Ammon's horn (tissue), 1 donor: ENCODE measurements at places on chromosomes 16 and 17.

DNA sequence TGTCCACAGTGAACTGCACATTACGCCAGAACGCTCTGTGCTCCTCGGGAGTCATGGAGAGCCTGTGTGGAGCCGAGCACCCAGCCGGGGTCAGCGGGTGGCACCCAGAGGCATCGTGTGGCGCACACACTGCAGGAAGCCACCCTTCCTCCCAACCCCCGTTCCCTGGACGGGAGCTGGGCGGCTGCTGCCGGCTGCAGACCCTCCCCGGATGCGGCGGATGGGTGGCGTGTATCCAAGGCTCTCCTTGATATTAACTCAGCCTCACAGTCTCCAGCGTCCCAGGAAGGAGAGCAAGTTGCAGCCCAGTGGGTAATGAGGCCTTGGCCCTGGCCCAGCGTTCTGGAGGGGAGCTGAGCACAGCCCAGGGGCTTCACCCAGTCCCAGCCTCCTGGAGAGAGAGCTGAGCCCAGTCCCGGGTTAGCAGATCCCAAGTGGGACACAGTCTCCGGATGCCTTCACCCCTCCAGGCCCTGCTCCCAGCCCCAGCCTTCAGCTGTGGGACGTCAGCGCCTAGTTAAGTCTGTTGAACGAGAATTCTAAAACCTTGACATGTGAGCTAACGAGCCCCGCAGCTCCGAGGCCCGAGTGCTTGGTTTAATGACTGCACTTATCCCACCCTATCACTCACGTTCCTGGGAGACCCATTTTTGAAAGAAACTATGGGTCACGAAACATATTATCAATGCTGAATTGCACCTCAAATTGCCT is 86.6 kb downstream of the TBC1D16 start:
- DNase-seq, result no peak

DNA sequence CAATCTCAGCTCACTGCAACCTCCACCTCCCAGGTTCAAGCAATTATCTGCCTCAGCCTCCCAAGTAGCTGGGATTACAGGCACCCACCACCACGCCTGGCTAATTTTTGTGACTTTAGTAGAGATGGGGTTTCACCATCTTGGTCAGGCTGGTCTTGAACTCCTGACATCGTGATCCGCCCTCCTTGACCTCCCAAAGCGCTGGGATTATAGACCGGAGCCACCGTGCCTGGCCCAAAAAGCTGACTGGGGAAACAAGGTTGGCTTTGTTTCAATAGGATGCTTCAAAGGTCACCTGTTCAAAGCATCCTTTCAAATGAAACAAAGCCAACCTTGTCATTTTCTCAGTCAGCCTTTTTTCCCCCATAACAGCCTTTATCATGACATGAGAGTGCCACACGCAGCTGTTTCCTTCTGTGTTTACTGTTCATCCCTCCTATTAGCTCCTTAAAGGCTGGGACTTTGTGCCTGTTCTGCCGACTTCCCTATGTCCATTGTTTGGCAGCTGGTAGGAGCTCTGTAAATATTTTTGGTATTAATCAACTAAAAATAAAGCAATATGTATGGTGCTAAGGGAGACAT is 51.1 kb downstream of the ADAMTS18 start:
- DNase-seq, result no peak

GRCh38 chr17:61393550-61393903 is 6.1 kb upstream of the TBX2 start:
- no peak for DNase-seq

- DNase-seq, result no peak
Observed at GRCh38 chr17:65301184-65301583, 164.0 kb downstream of the RGS9 start.
